Activated CD4-positive, alpha-beta T cell treated with anti-CD3 and anti-CD28 coated beads, Interleukin-2, amount 50 U/mL, for 24 hours (primary cell): ENCODE measurements at places on chromosomes 5 and 9.

DNA sequence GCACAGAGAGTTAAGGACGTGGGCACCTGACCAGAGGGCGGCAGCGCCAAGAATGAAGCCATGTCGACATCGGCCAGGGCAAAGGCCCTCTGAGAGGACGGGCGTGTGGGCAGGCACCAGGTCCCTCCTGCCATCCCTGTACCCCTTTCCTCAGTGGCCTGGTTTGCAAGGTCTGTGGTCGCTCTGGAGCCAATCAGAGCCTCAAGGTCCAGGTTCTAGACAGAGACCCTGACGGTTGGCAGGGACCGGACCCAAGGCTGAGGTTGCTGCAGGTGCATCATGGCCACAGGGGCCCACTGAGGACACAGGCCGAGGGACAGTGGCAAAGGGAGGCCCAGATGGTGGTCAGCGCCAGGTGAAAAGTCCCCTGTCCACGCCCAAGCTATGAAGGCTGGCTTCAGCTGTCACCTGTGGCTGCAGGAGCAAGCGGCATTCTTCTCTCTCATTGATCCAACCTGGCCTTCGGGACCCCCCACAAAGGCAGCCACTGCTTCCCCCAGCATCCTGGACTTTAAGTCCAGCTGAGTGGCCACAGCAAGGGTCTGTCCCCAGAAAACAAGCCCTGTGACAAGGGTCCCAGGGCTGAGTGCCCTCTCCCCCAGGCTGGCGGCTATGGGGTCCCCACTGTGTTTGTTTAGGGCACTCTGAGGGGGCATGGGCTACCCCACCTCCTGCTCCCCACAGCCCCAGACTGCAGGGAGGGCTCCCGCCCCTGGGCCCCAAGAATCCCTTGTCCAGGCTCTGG, 48.9 kb downstream of the VAV2 start:
- DNase-seq, result no peak

- DNase-seq, result no peak
Measured at GRCh38 chr9:134055981-134056461, 11.8 kb downstream of the BRD3 start.

- no peak for DNase-seq
Measured at GRCh38 chr9:68446836-68447235, 90.4 kb downstream of the PGM5 start.

GRCh38 chr5:103889500-103890209, 327.1 kb upstream of the NUDT12 start:
- no peak for DNase-seq

DNA sequence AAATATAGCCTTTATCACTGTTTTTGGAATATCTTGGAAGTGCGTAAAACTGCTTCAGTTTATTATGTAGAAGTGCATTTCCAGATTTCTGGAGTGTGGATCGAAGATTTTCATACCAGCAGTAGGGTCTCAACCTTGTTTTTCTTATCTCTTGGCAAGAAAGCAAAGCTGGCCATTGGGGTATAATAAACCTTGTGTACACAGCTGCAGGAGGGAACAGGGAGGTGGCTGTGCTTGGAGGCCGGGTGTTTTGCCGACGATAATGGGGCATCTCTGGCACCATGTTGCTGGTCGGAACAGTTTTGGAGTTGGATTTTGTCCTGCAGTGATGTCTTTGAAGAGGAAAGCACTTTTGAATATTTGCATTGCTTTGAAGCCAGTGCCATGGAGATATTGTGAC, 308.8 kb upstream of the DMRT1 start:
- DNase-seq, result no peak

GRCh38 chr5:150562832-150563231, 54.9 kb downstream of the NDST1 start:
- DNase-seq, result no peak

DNA sequence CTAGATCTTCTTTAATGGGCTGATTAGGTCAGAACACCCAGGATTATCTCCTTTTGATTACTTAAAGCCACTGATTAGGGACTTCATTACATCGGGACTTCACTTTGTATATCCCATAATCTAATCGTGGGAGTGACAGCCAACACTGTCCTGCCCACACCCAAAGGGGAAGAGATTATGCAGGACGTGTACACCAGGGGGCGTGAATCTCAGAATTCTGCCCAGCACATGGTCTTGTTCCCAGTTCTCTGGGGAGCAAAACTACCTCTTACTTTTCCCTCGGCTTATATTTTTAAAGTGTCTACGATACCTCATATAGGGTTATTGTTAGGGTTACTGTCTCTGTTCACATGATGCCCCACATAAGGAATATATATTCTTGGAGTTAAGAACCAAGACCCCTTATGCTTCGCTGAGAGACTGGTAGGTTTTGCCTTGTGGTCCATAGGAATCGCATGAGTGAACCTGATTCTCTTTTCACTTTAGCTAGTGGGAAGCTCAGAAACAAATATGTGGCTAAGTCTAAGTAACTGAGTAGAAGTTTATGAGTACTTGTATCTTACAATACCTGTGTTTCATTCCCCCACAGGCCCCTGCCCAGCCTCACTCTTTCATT, 192.7 kb downstream of the GNA14 start:
- peak; percentile 17 for DNase-seq

DNA sequence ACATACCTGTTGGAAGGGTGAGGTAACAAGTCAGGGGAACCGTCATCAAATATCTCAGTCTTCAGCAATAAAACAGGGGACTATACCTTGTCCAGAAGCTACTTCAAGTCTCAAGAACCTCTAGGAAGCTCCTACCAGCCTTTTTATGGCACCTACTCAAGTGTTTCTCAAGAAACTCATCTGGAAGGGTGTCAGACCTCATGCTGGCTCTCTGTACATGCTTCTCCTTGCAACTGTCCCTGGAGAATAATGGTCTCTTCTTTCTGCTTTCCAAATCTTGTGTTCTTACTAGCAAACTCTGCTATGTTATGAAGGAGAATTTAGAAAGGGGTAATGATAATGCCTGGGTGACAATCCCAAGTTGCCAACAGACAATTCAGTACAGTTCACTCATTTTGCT, 8.3 kb upstream of the PTAR1 start:
- DNase-seq, result no peak
